ENCODE measurements at places on chromosomes 12 and 14.

DNA sequence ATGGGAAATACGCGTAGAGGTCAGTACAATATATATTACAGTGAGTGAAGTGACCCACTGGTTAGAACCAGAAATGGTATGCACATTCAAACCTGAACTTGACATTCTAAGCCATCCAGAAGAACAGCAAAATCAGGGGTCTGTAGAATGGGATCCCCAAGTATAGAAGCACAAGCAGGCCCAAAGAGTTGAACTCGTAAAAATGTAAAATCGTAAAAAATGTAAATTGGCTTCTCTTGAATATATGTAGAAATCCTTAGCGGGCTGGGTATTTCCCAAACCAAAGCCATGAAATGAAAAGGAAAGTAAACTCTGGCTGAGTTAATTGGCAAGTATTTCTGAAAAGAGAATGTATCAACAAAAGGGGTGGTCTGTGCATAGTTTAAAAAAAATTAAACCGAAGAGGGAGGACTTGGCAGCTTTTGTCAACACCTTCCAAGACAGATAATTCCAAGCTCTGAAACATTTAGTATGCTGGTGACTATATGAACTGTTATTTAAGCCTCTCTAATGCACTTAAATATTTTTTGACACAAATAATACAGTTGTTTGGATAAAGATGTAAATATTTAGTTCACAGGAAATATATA, 1505.6 kb upstream of the FLRT2 start:
- DNase-seq, result no peak

- no peak for DNase-seq
Measured at GRCh38 chr14:20059745-20060144, at the start of gene OR4L1. Gene OR4L1 (plus strand): TSS chr14:20060045. CDS start chr14:20060045, 0 bp downstream.

DNA sequence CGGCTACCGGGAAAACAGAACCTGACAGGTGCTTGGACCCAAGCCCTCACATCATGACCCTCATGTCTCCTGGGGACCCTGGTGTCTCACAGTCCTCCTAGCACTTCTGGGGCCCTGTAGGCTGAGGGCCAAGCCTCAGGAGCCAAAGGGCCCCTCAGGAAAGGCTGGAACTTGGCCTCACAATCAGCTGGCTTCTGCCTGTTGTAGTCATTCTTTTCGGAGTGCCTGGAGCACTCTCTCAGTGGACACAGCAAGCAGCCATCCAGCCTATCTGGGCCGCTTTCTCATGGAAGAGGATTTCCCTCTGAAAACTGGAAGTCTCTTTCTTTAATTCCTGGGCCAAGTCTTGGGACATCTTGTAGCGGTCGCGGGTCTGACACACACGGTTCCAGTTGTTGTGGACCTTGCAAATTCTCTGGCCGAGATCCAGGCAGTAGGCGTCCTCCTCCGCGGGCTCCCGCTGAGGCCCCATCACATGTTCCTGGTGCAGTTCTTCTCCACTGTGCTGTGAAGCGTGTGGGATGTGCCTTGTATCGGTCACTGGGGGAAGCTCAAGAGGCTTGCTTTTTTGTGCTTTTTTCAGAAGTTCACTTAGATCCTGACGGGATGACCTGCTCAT, 169.3 kb downstream of the EMP1 start:
- DNase-seq, result peak; percentile 2

- no peak for DNase-seq
Measured at GRCh38 chr12:2119266-2119665, 66.5 kb downstream of the CACNA1C start.

DNA sequence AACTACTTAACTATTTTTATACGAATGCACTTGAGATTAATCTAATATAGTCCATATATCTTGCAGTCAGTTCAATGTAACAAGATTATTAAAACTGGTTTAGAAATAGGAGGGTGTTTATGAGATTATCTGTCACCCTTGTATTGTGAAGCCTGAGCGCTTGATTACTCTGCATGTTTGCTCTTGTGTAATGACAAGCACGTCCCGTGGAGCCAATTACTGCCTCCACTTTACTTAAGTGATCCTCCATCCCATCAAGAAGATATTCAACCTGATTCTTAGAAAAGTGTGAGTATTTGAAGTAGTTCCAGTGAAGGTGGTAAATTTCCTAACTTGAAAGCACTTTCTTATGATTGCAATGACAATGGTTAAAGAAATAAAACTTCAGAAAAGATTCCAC, 415.2 kb upstream of the GARIN6 start:
- no peak for DNase-seq
